Activated CD8-positive, alpha-beta T cell treated with anti-CD3 and anti-CD28 coated beads, Interleukin-2, amount 10 ng/mL, durations not matched to agents 7 days and 5 days (primary cell): ENCODE measurements at places on chromosomes 12 and 14. TPM values are rescaled to one million over a fixed set of nuclear protein-coding genes. Genes with fewer than 3 reads are reported as not detected.
A peak's percentile ranks its signal among the peaks of the same experiment; 100 is the strongest.

DNA sequence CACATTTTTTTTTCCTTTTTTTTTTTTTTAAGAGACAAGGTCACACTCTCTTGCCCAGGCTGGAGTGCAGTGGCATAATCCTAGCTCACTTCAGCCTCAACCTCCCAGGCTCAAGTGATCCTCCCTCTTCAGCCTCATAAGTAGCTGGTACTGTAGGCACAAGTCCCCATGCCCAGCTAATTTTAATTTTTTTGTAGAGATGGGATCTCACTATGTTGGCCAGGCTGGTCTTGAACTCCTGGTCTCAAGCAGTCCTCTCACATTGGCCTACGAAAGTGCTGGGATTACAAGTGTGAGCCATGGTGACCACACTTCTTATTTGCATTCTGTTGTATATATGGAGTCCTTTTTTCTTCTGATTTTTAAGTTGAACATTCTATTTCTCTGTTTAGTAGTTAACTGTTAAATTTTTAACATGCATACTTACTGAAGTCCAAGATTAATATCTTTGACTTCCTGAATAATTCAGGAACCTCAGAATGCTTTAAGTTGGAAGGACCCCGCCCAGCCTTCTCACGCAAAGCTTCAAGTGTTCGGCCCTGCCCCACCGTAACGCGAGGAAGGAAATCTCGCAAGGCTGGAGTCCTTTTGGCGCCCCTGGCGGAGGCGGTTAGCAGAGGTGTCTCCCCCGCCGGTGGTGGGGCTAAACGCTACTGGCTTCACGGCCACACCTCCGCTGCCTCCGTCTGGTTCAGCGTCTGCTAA is 21.6 kb downstream of the SPATS2 start:
- peak; percentile 80 for DNase-seq

DNA sequence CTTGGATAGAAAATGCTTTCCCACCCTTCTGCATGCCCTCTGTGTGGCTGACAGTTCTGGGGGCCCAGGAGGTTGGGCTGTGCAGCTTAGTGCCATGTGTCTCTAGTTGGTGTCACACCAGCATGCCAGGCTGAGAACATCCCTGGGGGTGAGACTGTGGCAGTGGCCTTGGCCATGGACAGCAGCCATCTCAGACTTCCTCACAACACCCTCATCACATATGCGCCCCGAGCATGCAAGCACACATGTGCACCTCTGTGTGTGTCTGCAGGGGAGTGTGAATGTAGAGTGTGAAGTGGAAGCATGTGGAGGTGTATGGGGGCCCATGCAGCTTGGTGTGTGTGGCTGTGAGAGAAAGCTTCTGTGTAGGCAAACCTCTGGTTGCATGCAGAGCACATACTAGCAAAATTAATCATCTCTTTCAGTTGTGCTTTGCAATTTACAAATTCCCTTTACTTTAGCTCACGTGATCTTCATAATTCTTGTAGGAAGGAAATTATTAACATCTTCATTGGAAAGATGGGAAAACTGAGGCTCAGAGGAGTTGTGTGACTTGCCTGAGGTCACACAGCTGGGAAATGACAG is 8.4 kb downstream of the ASIC1 start:
- no peak for DNase-seq

DNA sequence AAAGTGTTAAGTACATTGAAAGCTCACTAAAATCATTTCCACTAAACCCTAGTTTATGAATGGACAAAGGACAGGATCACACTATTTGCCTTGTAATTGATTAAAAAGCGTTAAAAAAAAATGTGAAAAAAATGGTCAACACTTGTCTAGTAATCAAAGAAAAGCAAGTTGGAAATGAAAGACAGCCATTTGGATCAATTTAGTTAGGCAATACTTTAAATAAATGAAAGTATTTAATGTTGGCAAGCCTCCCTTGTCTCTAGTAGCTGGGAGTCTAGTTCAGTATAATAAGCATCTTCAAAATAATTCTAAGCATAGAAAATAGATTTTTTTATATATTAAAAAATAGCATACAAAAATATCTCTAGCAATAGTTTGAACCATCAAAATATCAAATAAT is 14.2 kb upstream of the CNIH1 start:
- no peak for DNase-seq

Gene XPOT
- total RNA-seq = 110 TPM

Gene MNAT1
- 36.0 TPM for total RNA-seq

Gene OASL
- 29.2 TPM for total RNA-seq
